Suprapubic skin (tissue), 4 donors: ENCODE measurements at places on chromosomes 7 and 10. TPM values are rescaled to one million over a fixed set of nuclear protein-coding genes. Genes with fewer than 3 reads are reported as not detected.

DNA sequence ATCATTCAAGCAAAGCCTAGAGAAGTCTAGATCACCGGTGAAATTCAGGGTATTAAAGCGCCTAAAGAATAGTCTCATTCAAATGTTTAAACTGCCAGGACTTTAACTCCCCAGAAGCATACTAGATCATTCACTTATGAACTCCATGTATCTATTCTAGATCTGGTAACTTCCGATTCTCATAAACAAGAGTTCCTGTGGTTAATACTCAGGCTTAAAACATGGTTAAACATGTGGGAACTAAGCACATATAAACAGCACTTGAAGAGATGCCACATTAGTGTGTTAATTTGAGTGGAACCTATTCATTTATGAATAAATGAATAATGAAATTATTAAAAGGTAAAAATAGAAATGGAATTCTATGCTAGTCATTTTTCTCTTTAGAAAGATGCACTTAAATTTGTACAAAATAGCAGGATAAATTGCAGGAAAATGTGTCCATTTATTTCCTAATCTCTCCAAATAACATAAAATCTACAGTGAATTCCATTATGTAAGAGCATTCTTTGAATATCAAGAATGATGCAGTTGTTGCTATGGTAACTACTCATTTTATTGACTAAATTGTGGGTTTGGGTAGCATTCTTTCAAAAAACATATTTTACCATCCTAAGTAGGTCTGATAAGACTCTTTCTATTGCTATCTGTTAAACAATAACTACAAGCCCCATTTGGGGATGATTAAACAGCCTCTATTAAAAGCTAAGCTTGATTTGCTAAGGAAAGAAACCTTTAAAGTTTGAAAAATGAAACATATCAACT, 147.6 kb upstream of the TMEM168 start:
- DNase-seq, result no peak

DNA sequence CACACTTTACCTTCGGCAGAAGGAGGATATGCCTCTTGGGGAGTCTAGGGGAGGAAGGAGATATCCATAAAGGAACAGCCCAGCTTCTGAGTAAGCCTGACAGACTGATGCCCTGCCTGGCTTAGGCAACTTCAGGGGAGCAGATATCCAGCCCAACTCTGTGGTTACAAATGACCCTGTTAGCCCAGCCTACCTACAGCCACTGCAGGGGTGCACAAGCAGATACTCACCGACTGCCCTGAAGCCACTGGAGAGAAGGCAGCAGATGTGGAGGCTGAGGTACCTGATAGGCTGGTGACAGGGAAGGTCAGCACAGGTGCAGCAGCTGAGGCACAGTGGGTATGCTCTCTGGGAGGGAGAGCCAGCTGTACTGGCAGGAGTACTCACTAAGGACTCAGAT, 770.2 kb downstream of the GRID1 start:
- no peak for DNase-seq

OPALIN gene
- total RNA-seq, result not detected

- no peak for DNase-seq
Measured at GRCh38 chr10:33612551-33612950, 278.1 kb upstream of the NRP1 start.

- DNase-seq, result no peak
Measured at GRCh38 chr10:101611096-101611905, 23.2 kb downstream of the DPCD start.
